Lung microvascular endothelial cell (primary cell): ENCODE measurements at places on chromosomes 2 and 18.
A peak's percentile ranks its signal among the peaks of the same experiment; 100 is the strongest.

DNA sequence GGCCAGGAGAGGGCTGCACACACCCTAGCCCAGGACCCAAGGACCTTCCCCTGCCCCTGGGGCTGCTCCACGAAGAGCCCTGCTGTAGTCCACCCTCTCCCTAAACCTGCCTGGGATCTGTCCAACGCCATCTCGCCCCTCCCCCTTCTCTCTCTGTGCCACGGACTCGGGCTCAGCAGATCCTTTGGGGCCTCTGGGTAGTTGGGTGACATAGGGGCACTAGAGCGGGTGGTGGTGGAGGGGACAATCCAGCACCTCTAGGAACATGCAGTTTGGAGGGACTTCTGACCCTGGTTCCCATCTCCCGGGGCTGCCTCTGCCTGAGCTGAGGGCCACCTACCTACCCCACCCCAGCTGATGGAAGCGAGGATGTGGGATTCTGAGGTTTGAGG, 7.3 kb upstream of the CRYBA2 start:
- no peak for DNase-seq

GRCh38 chr2:109217362-109218086, 88.5 kb downstream of the SH3RF3 start:
- no peak for DNase-seq

GRCh38 chr2:209534228-209534627, 110.4 kb downstream of the MAP2 start:
- DNase-seq: no peak

- no peak for DNase-seq
Observed at GRCh38 chr2:176844461-176844860, 368.1 kb upstream of the HNRNPA3 start.

- DNase-seq: no peak
Observed at GRCh38 chr2:139885921-139886498, 1105.8 kb upstream of the NXPH2 start.

DNA sequence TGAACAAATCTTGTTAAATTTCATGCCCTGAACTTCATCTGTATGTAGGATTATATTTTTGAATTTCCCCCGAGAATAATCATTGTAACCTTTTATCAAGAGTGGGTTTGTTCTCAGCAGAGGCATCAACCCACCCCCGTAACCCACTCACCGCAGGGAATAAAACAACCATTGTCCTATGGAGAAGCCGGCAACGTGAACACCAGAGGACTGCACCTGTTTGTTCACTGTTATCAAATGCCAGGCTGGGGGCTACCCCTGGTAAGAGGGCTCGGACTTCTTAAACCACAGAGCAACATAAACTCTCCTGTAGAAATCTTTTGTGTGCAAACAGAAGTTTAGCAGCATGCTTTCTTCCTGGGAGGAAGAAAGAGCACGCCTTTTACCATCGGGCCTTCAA, 610.4 kb downstream of the ERBB4 start:
- DNase-seq: no peak

DNA sequence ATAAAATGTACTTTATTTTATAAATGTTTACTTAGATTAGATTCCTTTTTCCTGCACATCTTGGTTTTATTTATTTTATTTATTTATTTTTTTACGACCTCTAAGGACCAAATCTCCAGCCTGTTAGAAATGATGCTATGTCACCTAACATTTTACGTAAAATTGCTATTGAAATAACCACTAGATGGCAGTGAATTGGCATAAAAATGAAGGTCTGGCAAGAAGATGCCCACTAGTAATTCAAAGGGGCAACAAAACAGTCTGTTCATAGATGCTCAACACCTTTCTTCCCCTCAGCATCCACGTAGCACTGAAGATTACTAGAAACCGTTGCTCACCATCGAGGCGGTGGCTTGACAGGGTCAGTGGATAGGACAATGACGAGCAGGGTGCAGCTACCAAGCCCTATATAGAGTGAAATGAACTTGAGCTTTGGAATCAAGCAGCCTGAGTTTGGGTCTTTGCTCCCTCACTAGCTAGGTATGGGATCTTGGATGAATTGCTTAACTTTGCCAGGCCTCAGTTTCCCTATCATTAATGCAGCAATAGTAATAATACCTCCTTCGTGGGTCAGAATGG, 128.7 kb upstream of the L3MBTL4 start:
- DNase-seq: peak; percentile 60

- no peak for DNase-seq
Observed at GRCh38 chr18:59566533-59566971, 130.7 kb downstream of the CCBE1 start.

DNA sequence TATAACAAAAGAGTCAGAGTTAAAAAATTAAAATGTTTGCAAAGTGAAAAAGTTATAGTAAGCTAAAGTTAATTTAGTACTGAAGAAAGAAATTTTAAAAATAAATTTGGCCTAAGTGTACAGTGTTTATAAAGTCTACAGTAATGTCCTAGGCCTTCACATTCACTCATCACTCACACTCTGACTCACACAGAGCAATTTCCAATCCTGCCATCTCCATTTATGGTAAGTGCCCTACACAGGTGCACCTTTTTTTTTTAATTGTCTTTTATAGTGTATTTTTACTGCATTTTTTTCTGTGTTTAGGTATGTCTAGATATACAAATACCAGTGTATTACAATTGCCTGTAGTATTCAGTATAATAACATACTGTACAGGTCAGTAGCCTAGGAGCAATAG, 562.9 kb downstream of the PIK3C3 start:
- DNase-seq: no peak

DNA sequence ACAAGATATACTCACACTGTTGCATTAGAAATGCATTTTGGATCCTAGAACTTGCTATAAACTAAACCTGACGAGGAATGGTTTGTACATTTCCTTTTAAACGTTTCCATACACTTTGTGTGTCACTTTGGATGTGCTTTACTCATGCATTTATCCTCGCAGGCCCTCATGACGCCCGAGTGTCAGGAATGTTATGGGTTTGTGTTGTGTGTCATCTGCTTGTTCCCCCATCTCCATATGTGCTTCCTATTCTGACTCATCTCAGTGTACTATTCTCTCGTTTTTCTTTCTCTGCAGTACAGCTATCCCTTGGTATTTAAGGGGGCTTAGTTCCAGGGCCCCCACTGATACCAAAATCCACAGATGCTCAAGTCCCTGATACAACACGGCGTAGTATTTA, 121.5 kb upstream of the RASGRP3 start:
- DNase-seq: peak; percentile 65

DNA sequence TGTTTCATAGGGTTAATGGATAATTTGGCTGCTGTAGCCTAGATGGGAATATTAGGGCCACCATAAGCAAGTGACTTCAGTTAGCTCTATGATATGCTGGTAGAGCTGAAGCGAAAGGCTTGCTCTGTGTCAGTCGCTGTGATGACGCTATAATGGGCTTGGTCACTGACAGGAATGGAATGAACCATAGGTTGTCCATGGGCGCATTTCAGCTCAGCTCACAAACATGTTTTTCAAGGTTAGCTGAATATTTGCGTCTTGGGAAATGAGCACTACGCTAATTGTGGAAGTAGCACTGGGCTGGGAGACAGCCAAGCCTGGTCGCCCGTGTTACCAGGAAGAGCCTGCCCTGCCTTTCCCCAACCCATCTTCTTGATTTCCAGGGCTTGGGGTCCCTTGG, 3.2 kb upstream of the MYO7B start:
- DNase-seq: no peak

DNA sequence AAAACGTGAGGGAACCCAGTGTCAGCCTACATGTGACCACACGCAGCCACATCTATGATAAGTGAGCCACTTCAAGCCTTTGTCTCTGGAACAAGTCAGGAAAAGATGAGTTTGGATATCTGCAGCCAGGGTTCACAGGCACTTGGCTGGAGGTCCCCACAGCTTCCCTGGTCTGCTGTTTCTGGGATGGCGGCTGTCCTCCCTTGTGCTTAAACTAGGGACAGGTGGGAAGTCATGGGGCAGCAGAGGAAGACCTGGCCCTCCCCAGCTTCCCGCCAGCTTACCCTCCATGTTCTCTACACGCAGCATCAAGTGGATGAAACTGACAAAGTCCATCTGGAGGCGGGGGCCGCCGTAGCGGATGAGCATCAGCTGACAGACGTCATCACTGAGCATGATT, 38.5 kb upstream of the GALNT14 start:
- DNase-seq: no peak

DNA sequence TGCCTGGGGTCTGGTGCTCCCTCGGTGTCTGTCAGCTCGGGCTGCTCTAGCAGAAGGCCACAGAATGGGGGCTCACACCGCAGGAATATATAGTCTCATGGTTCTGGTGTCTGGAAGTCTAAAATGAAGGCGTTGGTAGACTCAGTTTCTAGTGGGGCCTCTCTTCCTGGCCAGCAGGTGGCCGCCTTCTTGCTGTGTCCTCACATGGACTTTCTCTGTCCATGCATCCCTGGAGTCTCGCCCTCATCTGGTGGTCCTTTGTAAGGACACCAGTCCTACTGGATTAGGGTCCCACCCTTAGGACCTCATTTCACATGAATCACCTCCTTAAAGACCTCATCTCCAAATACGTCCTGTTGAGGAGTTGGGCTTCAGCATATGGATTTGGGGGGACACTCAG, 65.7 kb downstream of the RRM2 start:
- DNase-seq: peak; percentile 60

GRCh38 chr2:148298196-148298595, 277.3 kb downstream of the MBD5 start:
- DNase-seq: no peak

GRCh38 chr2:233288663-233289062, 19.0 kb upstream of the SAG start:
- DNase-seq: peak; percentile 36

- no peak for DNase-seq
Observed at GRCh38 chr2:50956886-50957285, 75.0 kb downstream of the NRXN1 start.

- peak; percentile 99 for DNase-seq
Observed at GRCh38 chr2:12819103-12819475, 102.4 kb downstream of the TRIB2 start.

DNA sequence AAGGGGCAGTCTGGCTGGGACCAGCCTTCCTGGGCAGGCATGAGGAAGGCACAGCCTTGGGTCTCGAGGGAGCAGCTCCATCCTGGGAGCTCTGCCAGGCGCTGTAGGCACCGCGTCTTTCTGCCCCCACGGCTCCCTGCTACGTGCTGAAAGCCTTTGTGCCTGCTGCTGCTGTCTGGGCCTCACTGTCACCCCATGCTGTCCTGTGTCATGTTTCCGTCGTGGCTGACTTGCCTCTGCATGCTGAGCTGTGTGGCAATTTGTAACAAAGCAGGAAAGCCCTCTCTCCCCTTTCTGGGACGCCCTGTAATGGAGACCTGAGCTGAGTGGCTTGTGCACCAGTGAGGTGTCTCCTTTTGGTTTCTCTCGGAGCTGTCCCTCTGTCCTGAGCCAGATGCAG, 152.5 kb downstream of the TSN start:
- DNase-seq: no peak

DNA sequence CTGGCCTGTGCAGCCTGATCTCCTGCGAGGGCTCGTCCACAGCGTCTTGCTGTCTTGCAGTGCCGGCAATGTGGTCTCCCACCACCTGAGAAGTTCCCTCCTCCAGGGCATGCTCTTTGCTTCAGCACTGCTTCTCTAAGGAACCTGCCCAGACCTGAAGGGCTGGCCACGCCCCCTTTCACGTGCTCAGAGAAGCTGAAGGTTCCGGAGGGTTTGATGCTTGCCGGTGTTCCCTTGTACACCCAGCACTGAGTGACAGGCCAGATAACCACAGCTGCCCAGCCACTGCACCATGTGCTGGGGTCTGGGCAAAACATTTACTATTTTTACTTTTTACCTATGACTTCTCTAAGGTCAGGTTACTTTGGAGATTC, 1.7 kb upstream of the POLR2D start:
- DNase-seq: no peak

DNA sequence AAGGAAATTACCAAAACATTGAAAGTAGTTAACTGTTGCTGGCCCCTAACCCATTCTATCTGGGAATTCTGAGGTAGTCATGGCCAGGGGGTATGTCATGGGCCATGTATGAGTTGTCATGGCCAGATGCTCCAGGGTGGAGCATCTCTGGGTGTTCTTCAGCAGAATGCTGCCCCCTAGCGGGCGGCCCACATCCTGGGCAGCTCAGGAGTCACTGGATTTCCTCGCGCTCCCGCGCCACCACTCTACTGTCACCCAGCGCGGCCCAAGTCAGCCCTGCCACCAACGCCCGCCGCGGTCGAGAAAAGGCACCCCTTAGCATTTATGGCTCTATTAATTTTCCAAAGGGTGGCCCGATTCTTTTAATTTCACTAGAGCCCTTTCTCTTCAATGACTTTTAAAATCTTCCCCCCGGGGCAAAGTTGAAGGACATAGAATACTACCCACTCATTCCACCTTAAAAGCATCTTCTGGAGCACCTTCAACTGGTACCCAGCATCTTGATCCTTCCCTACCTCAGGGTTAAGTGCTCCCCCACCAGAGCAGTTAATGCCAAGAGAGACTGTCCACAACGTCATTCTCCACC, 41.6 kb downstream of the PKDCC start:
- DNase-seq: peak; percentile 65

- DNase-seq: no peak
Observed at GRCh38 chr18:581096-581495, 916 bp downstream of the CETN1 start.

DNA sequence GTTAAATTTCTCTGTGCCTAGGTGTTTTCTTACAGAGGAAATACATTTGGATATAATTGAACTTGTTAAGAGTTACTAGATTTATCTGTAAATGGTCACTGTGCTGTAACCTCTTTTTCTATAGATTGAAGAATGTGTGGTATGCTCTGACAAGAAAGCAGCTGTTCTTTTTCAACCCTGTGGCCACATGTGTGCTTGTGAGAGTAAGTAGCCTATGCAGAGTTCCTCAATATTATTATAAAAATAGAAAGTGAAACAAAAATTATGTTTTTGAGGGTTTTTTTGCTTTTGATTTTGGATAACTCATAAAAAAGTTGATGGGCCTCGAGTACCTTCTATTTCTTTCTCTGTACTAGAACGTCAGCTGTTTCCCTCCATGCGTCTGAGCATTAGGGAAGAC, 112.4 kb downstream of the MIB1 start:
- no peak for DNase-seq

DNA sequence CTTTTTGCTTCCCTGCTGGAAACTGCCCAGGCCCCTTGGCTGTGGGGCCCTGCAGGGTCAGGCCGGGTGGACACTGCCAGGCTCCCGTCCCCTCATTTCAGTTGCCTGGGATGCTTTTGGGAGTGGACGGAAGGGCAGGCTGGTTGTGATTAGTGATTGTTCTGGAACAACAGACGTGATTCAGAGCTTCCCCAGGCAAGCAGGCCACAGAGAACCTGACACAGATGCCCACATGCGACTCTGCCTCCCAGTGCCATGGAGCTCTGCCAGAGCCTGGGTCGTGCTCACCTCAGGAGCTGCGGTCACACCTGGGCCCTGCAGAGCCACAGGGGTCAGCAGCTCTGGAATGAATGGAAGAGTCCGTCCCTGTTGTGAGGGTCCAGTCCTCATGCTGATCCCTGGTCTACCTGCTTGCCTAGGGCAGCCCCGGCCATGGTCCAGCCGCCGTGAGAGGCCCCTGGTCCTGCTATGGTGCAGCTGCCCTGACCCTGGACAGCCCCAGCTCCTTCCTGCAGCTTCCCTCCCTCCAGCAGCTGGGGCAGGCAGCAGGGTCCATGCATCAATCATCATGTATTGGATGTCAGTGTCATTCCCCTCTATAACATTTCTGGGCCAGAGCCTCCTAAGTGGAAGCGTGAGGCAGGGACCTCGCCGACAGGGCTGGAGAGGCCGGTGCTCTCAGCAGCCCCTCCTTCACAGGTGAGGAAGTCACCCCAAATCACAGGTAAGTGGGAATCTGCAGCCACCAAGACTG, 518.6 kb upstream of the MYT1L start:
- no peak for DNase-seq

- no peak for DNase-seq
Observed at GRCh38 chr2:44148999-44149398, 19.7 kb upstream of the PPM1B start.

GRCh38 chr2:201357221-201357620, at the start of gene FLACC1:
Gene FLACC1, minus strand, starts transcription at chr2:201357345. Its CDS starts 5,941 bp downstream, at chr2:201351404.
- DNase-seq: no peak
